Ascending aorta (tissue), 2 donors: ENCODE measurements at places on chromosomes 7 and 10.
A peak's percentile ranks its signal among the peaks of the same experiment; 100 is the strongest.

DNA sequence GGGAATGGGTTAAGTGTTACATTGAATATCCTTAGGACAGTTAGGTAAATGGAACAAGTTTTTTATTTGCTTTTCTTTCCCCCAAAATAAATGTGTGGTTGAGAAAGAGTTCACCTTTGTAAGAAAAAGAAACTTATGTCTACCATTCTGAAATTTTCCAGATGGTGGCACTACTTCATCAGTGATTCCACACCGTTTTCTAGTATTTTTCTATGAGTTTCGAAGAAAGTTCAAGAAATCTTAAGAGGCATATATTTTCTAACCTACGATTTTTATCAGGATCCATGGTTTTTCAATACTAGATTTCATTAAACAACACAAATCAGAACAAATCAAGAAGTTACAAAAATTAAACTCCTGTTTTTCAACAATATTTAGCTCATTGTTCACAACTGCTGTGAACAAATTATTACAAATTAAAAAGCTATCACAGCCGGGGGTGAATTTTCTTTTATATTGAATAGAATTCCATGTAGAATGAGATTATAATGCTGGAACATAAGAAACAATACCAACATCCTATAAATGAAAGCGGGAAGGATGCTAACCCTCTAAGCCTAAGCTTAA is 163.1 kb upstream of the NPVF start:
- no peak for DNase-seq

DNA sequence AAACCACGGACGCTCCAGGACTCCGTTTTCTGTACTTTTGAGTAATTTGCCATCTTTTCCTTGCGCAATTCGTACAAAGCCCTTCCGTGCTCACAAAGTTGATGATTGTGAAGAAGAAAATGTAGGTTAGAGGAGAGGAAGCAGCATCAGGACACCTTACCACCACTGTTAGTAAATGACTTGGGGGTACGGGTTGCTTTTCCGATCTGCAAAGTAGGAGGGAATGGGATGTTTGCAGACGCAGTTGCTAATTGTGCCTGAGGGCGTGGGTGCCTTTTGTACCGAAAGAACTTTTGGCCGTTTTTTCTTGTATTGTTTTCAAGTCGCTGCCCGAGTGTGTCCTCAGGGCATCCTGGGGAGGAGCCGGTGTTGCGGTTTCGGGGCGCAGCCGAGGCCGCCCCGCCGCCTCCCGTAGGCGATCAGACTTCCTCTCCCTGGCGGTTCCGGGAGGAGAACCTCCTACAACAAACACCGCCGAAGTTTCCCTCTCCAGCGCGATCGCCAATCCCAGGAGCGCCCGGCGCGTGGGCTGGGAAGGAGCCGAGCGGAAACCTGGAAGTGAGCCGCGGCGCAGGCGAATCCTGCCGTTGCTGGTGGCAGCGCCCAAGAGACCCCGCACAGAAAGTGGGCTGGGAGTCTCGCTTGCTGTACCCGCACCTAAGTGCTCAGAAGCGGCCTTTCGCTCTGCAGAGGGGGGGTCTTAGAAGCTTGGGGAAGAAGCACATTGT is 1.0 kb downstream of the PRR15 start:
- DNase-seq, result peak; percentile 77

GRCh38 chr10:33939892-33940291 is 605.4 kb upstream of the NRP1 start:
- no peak for DNase-seq

- DNase-seq, result no peak
These were observed 166.4 kb downstream of the RELN start for GRCh38 chr7:103823084-103823483.

GRCh38 chr10:31134311-31134952 is 102.8 kb upstream of the ZNF438 start:
- DNase-seq, result peak; percentile 70

GRCh38 chr7:141700848-141701371 is 1.1 kb downstream of the DENND11 start:
- DNase-seq, result no peak
